ENCODE measurements at places on chromosomes 11 and 22. TPM values are rescaled to one million over a fixed set of nuclear protein-coding genes. Genes with fewer than 3 reads are reported as not detected.

PRG3 gene
- total RNA-seq = not detected

DNA sequence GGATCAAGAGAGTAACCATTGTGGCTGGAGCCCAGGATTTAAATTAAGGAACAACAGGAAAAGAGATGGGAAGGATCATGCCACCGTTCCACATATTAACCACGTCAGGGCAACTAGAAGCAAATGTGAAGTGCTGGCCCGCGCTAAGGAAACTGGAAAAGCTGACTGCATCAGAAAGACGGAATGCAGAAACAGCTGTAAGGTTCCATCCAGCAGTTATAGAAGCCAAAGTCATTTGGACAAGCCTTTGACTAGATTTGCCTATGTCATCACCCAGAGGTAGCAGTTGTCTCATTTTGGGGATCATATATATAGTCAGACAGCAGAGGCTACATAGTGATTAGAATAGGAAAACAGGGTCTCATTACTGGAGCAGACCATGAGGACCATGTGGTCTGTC is 43.0 kb upstream of the CRTAM start:
- H3K4me1 ChIP-seq = no peaks in the 10 kb centered on the region
- no peaks in the 10 kb centered on the region for H3K36me3 ChIP-seq
- no peak overlapping the region for H3K27ac ChIP-seq
- no peak overlapping the region for H3K4me3 ChIP-seq

DNA sequence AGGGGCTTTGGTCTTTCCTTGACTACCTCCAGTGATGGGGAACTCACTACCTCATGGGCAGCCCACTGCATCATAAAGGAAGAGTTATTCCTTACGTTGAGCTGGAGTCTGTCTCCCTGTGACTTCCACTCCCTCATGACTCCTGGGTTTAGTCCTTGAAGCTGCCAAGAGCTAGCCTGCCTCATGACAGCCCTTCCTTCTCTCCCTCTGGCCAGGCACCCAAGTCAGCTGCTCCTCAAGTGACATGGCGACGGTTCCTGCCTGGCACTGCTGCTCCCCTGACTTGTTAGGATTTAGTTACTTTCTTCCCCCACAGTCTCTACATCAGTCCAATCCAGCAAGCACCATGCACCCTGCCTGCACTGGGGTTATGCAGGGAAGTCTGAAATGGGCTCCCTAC is 196.1 kb upstream of the TBCEL start:
- H3K27me3 ChIP-seq = no peaks in the 10 kb centered on the region
- DNase-seq = no peak
- no peaks in the 10 kb centered on the region for H3K36me3 ChIP-seq
- no peak overlapping the region for H3K4me3 ChIP-seq
- H3K4me1 ChIP-seq = no peaks in the 10 kb centered on the region

TH gene
- not detected for total RNA-seq

- H3K4me3 ChIP-seq = no peak overlapping the region
- H3K27ac ChIP-seq = no peak overlapping the region
- H3K36me3 ChIP-seq = no peaks in the 10 kb centered on the region
- H3K27me3 ChIP-seq = no peaks in the 10 kb centered on the region
Observed at GRCh38 chr11:119906376-119906775, 177.4 kb upstream of the NECTIN1 start.

DNA sequence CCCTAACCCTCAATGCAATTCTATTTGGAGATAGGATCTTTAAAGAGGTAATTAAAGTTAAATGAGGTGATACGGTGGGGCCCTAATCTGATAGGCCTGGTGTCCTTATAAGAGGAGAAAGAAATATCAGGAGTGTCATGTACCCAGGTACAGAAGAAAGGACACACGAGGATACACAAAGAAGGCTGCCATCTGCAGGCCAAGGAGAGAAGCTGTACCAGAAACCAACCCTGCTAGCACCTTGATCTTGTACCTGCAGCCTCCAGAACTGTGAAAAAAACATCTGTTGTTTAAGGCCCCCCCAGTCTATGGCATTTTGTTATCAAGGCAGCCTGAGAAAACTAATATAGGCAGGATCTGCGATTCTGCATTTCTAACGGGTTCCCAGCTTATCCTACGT is 44.2 kb downstream of the FBXO7 start:
- H3K27me3 ChIP-seq = no peaks in the 10 kb centered on the region
- H3K27ac ChIP-seq = no peak overlapping the region
- no peaks in the 10 kb centered on the region for H3K36me3 ChIP-seq
- H3K4me3 ChIP-seq = no peak overlapping the region
- no peak for DNase-seq

DKK3 gene
- 7.5 TPM for total RNA-seq

DNA sequence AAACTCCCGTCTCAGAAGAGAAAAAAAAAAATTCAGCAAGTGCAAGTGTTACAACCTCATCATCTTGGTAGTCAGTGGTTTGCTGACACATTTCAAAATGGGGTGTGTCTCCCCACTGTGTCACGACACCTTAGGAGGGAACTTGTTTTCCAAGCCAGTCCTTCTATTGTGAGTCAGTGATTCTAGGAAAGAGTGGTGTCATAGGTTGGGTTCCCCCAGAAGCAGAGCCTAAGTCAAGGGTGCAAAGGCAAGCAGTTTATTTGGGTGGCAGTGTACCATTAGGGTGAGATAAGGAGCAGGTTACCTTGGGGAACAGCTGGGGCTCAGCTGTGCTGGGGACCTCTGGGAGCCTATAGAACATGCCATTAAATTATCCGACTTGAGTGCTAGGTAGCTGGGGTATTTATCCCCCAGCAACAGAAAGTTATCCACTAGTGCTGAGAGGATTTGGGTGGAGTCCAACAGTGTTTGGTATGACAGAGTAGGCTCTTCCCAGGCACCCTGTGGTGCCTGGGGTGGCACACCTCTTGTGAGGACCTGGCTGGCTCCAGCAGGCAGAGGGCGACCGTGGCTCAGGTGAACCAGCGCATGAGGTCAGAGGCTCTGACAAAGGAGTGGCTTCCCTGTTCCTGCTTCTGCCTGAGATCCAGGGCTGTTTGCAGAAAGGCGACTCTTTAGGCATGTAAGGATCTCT is 41.7 kb downstream of the KIAA1671 start:
- no peak overlapping the region for H3K4me3 ChIP-seq
- H3K4me1 ChIP-seq = no peaks in the 10 kb centered on the region
- H3K27me3 ChIP-seq = no peaks in the 10 kb centered on the region
